ENCODE measurements at places on chromosomes 2 and 18.
A peak's percentile ranks its signal among the peaks of the same experiment; 100 is the strongest.

DNA sequence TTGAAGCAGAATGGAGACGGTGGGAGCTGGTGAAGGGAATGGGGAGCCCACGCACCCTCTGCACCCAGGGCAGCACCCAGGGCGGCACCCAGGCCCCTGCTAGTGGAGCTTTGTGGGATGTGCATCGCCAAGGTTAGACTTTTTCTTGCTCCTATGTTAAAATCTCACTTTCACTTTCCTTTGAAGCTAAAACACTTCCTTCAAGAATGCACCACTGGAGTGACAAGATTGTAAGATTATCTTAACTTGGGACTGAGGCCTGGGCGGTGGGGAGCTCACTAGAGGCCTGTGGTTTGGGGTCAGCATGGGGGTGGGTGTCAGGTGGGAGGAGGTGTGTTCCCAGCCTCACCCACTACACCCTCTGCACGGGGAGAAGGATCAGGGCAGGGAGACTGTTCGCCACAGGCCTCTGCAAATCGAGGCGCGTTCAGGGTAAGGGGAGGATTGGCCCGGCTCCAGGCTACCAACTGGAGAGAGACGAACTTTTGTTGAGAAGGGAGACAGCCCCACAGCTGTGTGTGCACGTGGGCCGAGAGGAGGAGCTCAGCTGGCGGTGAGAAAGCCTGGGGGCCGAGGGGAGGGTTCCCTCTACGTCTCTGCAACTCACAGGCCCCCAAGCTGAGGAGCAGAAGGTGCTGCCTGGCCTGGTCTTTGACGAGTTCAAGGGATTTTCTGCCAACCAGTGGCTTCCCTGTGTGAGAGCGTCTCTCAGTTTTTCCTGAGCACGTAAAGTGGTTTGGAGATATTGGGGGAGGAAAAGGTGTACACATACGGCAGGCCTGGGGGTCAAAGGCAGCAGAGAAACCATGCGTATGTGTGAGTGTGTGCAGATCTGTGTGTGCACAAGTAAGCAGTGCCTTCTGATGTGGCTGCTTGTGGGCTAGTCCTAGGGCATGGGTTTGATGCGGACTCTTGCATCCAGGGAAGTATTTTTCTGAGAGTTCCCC is 147.7 kb downstream of the KLHL29 start:
- DNase-seq, result no peak

GRCh38 chr2:162058973-162059668 is 14.9 kb downstream of the DPP4 start:
- DNase-seq, result no peak

- no peak for DNase-seq
These were observed 91.4 kb downstream of the GALNT1 start for GRCh38 chr18:35672897-35673296.

DNA sequence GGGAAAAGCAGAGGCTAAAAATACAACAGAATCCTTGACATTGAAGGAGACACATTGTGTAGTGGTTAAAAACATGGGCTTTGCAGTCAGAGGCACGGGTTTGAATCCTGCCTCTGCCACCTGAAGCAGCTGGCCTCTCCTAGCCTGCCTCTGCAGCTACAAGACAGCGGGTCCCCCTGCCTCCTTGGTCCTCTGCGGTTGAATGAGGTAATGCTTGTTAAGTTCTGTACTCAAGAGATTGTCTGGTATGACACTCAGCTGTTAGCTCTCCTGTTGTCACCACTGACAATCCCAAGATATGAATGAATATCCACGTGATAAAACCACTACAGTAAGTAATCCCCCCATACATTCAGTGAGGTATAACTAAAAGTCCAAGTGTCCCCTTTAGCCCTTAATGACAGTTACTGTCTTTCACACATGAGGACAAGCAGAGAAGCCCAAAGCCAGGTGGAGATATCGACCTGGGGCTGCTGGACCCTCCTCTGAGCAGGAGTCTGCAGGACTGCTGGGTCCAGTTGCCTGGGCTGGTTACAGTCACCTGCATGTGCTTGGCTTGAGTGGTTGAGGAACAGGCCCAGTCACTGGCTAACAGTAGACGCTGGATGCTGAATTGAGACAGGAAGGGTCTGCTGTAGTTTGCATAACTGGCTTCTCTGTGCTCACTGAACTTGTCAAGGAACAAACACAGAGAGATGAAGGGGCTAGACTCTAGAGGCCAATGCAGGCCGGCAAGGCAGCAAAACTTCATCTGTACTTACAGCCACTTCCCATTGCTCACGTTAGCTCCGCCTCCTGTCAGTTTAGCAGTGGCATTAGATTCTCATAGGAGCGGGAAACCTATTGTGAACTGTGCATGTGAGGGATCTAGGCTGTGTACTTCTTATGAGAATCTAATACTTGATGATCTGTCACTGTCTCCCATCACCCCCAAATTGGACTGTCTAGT is 85.5 kb downstream of the TGFA start:
- DNase-seq, result no peak

DNA sequence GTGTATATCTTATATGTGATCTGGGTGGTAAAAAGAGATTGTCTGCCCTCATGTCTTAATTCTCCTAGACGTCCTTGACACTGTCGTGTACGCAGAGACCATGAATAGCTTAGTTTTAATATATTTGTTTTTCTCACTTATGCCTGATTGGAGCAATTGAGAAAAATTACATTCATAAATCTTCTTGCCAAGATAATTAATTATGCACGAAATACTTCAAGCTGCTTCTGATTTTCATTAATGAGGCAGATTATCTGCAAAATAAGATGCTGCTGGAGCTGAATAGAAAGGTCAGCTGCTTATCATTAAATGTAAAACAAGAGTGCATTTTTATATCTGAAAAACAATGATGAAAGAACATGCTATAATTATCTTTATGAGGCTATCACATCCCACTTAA is 95.9 kb downstream of the CCDC141 start:
- no peak for DNase-seq

DNA sequence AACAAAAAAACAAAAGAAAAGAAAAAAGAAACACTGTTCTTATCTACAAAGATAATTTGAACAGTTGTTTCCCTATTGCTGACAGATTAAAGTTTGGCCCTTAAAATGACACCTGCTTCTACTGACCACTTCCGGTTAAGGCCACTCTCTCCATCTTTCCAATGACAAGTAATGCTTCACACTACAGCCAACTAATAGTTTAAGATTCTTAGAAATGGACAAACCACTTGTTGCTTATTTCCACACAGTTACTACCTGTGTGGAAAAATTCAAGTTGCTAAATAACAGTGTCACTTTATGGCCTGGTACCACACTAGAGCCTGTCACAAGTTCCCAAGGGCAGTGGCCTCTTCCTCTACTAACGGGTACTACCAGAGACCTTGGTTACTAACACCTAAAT is 2.4 kb downstream of the TMEM185B start:
- no peak for DNase-seq

GRCh38 chr2:9565436-9566153 is 10.0 kb upstream of the ADAM17 start:
- DNase-seq, result peak; percentile 93

DNA sequence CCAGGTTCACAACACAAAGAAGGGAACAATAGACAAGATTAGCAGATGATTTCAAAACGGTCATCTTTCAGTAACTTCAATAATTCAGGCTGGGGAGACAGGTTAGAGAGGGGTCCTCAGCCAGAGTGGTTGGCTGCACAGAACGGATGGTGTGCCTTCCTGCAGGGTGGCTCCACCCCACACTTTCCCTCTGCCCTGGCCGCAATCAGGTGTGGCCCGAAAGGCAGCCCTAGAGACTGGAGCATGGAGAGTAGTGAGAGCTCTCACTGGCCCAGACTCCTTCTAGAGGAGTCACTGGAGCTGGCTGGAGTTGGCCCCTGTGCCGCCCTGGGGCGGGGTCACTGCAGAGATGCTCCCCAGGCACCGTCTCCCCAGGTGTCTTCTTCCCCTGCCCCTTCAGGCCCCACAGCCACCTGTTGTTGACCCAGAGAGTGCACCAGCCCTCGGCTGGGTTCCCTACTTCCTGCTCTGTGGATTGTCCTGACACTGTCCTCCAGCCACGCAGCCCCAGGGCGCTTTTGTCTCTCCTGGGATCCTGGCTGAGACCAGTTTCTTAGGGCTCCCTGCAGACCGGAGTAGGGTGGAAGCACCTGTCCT is 126.8 kb downstream of the PXDN start:
- DNase-seq, result no peak

GRCh38 chr18:5868218-5868854 is 27.0 kb downstream of the TMEM200C start:
- peak; percentile 90 for DNase-seq

- no peak for DNase-seq
These were observed 49.9 kb downstream of the DGKD start for GRCh38 chr2:233404222-233404621.

GRCh38 chr2:241217320-241218031 is 29.0 kb downstream of the ANO7 start:
- DNase-seq, result peak; percentile 19

Measured in astrocyte of the cerebellum (primary cell).